ENCODE measurements at places on chromosomes 1 and 21.
A peak's percentile ranks its signal among the peaks of the same experiment; 100 is the strongest.

DNA sequence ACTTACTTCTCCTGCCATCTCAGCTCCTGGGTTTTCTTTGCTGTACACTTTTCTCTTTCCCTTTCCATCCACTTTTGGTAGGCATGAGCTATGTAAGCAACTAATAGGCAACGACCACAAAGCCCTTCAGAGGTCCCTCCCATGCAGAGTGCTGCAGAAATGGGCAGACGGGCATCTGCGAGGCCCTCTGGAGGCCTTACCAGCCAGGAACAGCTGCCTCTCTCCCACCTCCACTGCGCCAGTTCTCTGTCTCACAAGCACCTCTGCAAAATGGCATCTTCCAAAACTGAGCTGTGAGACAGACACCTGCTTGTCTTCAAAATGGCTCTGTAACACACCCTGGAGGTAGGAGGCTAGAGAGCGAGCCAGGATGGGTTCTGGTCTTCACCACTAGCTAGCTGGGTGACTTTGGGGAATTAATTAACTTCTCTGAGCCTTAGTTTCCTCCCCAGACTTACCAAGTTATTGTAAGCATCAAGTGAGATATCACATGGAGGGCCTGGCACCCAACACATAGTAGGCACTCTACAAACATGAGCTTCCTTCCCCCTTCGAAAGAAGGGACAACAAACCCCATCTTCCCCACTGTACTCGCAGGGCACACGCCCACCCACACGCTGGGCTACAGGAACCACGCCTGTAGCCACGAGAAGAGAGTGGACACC, 62.0 kb downstream of the BCAR3 start:
- DNase-seq: no peak

DNA sequence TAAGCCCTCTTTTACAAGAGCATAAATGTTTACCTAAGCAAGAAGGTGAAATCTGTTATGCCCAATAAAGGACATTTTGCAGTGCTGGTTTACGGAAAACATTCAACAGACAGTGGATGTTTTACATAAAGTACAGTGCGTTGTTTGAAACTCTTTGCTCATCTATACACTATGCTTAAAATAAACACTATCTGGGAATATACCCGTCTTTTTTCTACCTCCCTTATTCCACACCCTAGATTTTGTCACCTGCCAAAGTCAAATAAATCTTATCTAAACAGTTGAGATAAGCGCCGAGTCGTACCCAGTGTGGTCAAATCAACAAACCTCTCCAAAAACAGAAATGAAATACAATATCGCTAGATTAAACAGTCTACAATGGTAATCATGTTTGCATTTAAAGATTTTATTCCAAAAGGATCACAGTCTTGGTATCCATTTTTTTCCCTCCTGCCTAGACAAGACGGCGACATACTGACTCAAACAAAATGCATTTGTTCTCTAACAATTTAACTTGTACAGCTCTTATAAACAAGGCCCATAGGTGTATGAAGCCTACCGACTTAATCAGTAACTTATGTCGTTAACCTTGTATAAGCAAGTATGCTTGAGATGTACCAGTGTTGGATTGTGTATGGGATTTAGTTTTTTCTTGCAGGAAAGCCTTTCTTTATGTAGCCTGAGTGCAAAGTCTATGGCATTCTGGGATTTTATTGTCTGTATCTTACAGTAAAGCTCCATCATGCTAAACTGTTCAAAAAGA, 189.1 kb downstream of the FMN2 start:
- DNase-seq: no peak

DNA sequence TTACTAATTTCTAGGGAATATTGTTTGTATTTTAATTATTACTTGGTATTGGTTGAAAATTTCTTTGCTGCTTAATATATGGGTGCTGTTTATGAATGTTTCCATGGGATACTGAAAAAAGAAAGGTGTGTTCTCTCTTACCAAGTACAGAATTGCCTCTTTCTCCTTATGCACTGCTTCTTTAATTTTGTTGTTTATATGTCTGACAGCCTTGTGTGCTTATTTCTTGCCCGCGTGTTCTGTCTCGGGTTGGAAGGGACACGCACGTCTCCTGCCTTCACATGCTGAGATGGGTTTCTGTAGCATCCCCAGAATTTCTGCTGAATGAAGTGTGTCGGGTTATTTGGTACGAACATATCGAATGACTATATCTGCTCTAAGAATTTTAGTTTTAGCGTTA, 51.1 kb downstream of the AGPAT3 start:
- DNase-seq: no peak

- DNase-seq: no peak
Observed at GRCh38 chr1:18200136-18200717, 92.6 kb downstream of the IGSF21 start.

GRCh38 chr1:157595356-157595755, 2.5 kb downstream of the FCRL4 start:
- peak; percentile 57 for DNase-seq

- no peak for DNase-seq
Observed at GRCh38 chr1:214351551-214352277, 70.8 kb downstream of the SMYD2 start.

DNA sequence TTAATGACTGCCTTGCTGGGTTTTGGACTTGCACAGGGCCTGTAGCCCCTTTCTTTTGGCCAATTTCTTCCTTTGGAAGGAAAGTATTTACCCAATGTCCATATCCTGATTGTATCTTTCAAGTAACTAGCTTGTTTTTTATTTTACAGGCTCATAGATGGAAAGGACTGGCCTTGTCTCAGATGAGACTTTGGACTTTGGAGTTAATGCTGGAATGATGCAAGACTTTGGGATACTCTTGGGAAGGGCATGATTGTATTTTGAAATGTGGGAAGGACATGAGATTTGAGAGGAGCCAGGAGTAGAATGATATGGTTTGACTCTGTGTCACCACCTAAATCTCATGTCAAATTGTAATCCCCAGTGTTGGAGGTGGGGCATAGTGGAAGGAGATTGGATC, 140.1 kb downstream of the C1orf94 start:
- DNase-seq: no peak

DNA sequence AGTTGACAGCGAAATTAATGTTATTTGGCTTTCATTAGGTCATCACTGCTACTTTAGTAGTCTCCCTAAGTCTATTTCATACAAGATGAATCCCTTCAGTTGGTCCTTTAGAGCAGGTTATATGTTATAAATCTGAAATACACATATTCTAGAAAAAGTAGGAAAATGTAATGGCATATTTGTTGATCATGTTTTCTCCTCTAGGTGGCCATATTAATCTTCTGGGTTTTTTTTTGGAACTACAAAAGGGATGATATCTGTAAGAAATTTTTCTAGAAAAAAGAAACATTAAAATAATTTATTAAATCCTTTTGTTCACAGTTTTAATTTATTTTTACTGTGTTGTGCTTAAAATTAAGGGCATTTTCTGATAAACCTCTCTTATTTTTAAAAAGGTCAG, 87.9 kb downstream of the SYT14 start:
- DNase-seq: no peak

GRCh38 chr21:45102391-45102932, 28.1 kb downstream of the ADARB1 start:
- DNase-seq: no peak

DNA sequence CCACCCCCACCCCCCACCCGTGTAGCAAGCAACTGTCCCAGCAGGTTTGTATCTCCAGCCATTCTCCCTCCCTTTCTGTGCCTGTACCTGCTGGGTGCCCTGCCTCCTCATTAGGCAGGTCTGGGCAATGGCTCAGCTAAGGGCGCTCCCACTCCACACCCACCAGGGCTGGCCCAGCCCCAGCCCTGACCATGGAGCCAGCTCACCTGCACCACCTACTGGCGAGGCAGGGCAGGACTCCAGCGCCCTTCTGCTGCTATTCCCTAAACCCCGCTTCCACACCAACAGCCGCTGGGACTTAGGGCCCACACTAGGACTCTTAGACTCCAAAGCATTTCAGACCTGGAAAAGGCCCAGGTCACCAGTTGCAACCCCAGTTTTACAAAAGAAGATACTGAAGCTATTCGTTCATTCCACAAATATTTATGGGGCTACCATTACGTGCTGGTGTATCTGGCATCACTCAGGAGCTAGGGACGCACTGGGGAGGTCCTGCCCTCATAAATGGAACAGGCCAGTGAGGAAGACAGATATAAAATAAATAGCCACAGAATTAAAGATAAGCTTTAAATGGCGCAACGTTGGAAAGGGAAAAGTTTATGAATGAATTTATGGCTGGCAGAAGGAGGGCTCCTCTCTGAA, 24.0 kb downstream of the PGLYRP3 start:
- DNase-seq: no peak

DNA sequence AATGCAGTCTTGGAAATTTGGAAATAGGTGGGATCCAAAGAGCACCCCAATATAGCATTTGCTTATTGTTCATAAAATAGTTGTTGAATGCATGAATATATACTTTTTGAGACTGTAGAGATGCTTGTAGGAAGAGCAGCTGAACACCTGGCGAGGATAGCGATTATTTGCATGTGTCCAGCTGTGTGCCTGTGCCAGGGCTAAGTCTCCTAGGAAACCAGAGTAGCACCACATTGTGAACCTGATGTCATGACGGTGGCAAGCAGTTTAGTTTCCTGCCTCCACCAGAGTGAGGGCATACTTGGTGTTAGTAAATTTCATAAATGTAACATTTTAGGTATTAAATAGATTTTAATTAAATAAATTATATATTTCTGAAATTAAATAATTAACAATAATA, 37.3 kb upstream of the IRF2BP2 start:
- DNase-seq: no peak

- no peak for DNase-seq
Observed at GRCh38 chr1:206812471-206812870, 40.2 kb upstream of the IL10 start.

Measured in GM19239 (cell line).